ENCODE measurements at places on chromosomes 5 and 9.

DNA sequence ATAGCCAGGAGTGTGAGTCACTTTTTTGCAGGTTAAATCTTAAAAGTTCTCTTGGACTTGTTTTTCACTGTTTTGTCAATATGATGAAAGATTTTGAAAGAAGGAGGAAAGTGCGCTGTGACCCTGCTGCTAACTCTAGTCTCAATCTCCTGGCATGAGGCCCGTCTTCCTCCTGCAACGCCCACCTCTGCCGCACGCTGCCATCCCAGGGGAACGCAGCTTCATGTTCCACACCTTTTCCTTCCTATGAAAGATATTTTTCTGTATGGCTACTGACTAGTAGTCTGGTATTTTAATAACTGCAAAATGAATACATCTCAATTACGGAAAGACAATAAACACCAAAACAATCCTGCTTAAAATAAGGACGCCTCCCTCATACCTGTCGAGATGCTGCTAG, 8.3 kb downstream of the PPIC start:
- DNase-seq = no peak

DNA sequence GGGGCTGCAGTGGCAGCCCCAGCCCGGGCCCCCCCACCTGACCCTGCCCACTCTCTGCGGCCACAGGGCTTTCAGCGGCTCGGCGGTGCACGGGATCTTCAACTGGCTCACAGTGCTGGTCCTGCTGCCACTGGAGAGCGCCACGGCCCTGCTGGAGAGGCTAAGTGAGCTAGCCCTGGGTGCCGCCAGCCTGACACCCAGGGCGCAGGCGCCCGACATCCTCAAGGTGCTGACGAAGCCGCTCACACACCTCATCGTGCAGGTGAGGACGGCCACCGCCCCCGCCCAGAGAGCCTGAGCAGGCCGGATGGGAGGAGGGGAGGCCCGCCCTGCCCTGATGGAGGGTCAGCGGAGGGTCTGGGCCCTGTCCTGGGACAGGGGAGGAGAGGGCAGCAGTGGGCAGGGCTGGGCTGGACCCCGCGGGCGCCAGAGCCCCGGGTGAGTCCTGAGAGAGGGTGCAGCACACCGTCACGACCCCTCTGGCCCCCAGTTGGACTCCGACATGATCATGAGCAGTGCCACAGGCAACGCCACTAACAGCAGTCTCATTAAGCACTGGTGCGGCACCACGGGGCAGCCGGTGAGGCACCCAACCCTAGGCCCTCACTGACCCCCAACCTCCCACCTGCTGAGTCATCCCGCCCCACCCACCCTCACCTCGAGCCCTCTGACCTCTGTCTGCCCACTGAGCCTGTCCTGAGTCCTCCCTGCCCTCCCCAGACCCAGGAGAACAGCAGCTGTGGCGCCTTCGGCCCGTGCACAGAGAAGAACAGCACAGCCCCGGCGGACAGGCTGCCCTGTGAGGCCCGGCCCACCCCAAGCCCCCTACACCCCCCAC, 2.7 kb downstream of the SLC34A3 start:
- no peak for DNase-seq

GRCh38 chr9:113603048-113603375, 139.5 kb downstream of the RGS3 start:
- DNase-seq = no peak

- DNase-seq = no peak
Measured at GRCh38 chr9:124257070-124257843, 492 bp upstream of the NEK6 start.

DNA sequence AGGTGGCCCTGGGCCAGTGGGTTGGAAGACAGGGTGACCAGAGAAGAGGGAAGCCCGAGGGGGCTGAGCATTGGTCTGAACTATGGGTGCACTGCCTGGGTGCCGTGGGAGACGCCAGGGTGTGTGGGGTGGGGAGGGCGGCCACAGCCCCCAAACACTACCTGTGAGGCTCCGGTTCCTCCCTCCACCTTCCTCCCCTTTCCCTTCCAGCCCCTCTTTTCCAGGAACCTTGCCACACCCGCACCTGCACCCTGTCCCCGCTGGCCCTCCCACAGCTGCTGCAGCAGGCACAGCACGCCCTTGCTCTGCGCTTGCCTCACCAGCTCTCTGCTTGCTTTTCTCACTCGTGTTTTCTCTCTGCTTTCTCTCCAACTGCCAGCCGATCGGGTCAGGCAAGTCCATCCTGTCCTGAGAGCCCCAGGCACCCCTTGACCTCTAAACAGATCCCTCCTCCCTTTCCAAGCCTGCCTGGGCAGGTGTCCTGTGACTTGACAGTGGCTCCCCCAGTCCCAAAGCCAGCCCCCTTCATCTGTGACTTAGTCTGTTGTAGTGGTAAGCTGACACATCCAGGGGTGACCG, 193.7 kb downstream of the MSX2 start:
- no peak for DNase-seq
